ENCODE measurements at places on chromosomes 7 and 10.

- no peak for DNase-seq
Observed at GRCh38 chr7:155843426-155844018, 31.3 kb upstream of the SHH start.

GRCh38 chr7:108395426-108395825 is 60.8 kb downstream of the NRCAM start:
- no peak for DNase-seq

GRCh38 chr7:101137651-101138212 is 10.8 kb downstream of the SERPINE1 start:
- no peak for DNase-seq

DNA sequence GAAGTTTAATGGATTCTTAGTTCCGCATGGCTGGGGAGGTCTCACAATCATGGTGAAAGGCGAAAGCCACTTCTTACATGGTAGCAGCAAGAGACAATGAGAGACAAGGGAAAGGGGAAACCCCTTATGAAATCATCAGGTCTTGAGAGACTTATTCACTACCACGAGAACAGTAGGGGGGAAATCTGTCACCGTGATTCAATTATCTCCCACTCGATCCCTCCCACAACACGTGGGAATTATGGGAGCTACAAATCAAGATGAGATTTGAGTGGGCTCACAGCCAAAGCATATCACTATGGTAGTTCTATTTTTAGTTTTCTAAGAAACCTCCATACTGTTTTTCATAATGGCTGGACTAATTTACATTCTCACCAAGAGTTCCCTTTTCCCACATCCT is 36.7 kb downstream of the SPAM1 start:
- no peak for DNase-seq

- no peak for DNase-seq
Observed at GRCh38 chr7:10685040-10685439, 288.6 kb upstream of the PHF14 start.

Data from stimulated activated CD4-positive, alpha-beta T cell treated with anti-CD3 and anti-CD28 coated beads, Interleukin-2, amount 100 ng/mL, for 4 hours (primary cell).